CD4-positive, alpha-beta memory T cell (primary cell): ENCODE measurements at places on chromosomes 5 and 9. TPM values are rescaled to one million over a fixed set of nuclear protein-coding genes. Genes with fewer than 3 reads are reported as not detected.
A peak's percentile ranks its signal among the peaks of the same experiment; 100 is the strongest.

DNA sequence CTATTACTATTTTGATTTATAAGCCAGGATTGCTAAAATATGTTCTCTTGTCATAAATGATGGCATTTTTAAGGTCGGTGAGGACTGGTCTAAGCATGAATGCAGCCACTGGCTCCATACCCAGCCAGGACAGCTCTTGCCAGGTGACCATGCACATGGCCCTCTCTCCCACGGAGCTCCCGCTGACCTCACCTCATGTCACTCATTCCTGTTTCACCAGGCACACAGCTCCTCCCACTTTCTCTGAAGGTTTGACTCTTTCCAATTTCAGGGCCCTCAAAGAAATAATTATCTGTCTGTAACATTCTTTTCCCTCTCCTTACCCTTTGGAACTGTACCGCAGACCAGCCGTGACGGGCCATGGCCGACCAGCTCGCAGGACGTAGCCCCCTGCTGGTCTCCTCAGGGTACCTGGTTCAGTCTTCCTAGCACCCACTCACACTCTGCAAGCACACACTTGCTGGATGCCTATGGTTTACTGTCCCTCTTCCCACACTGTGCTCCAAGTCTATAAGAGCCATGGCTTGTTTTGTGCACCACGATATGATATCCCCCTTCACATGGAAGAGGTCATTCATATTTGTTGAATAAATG lies 72.5 kb downstream of the LIFR start:
- H3K4me1 ChIP-seq = no peaks in the 10 kb centered on the region
- no peaks in the 10 kb centered on the region for H3K27me3 ChIP-seq
- no peaks in the 10 kb centered on the region for H3K36me3 ChIP-seq
- no peak overlapping the region for H3K27ac ChIP-seq
- no peak overlapping the region for H3K4me3 ChIP-seq

GRCh38 chr9:129386812-129387177 lies 208.7 kb upstream of the IER5L start:
- no peaks in the 10 kb centered on the region for H3K36me3 ChIP-seq
- no peak overlapping the region for H3K4me3 ChIP-seq
- H3K27ac ChIP-seq = no peak overlapping the region
- no peak for DNase-seq
- H3K4me1 ChIP-seq = peaks cover 11% of the 10 kb centered on the region

GRCh38 chr9:115946530-115946929 lies 207.1 kb upstream of the PAPPA start:
- H3K27ac ChIP-seq = no peak overlapping the region
- no peak for DNase-seq
- H3K36me3 ChIP-seq = no peaks in the 10 kb centered on the region
- no peaks in the 10 kb centered on the region for H3K4me1 ChIP-seq
- H3K27me3 ChIP-seq = no peaks in the 10 kb centered on the region

- H3K27ac ChIP-seq = no peak overlapping the region
Observed at GRCh38 chr5:66647146-66647856, 51.1 kb downstream of the MAST4 start.

DNA sequence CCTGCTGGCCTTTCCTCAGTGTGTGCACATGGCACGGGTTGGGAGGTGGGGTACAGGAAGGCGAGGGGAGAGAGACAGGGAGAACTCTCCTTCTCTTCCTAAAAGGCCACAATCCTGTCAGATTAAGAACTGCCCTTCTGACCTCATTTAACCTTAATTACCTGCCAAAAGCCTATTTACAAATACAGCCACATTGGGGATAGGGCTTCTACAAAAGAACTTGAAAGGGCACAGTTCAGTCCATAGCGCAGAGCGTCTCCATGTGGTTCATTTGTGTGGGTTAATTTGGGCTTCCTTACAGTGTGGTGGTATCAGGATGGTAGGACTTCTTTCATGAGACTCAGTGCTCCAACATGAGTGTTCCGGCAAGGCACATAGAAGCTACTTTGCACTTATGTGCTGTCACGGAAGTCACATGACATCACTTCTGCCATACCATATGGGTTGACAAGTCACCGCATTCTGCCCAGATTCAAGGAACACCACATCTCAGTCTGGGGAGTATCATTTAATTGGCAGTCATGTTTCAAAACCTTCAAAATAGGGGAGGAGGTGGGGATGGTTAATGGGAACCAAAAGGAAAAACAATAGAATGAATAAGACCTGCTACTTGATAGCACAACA lies 46.8 kb downstream of the NLN start:
- H3K4me3 ChIP-seq = no peak overlapping the region

DNA sequence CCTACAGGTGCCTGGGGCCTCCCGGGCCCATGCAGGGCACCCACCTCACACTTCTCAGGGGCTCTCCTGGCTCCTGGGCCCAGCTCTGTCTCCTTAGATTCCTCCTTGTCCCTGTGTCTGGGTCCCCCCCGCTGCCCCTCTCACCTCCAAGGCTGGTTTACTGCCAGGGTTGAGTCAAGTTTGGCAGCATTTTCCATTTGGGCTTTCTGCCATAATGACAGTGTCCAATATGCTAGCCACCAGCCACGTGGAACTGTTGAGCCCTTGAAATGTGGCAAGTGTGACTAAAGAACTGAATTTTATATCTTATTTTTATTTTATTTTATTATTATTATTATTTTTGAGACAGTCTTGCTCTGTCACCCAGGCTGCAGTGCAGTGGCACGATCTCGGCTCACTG lies 1.9 kb downstream of the TTC16 start:
- no peak overlapping the region for H3K27ac ChIP-seq
- peaks cover 39% of the 10 kb centered on the region for H3K4me1 ChIP-seq
- H3K4me3 ChIP-seq = no peak overlapping the region
- no peaks in the 10 kb centered on the region for H3K36me3 ChIP-seq

- H3K27ac ChIP-seq = no peak overlapping the region
- no peaks in the 10 kb centered on the region for H3K27me3 ChIP-seq
- peaks cover 72% of the 10 kb centered on the region for H3K36me3 ChIP-seq
Observed at GRCh38 chr5:96752341-96753016, 55.3 kb downstream of the ERAP1 start.

DNA sequence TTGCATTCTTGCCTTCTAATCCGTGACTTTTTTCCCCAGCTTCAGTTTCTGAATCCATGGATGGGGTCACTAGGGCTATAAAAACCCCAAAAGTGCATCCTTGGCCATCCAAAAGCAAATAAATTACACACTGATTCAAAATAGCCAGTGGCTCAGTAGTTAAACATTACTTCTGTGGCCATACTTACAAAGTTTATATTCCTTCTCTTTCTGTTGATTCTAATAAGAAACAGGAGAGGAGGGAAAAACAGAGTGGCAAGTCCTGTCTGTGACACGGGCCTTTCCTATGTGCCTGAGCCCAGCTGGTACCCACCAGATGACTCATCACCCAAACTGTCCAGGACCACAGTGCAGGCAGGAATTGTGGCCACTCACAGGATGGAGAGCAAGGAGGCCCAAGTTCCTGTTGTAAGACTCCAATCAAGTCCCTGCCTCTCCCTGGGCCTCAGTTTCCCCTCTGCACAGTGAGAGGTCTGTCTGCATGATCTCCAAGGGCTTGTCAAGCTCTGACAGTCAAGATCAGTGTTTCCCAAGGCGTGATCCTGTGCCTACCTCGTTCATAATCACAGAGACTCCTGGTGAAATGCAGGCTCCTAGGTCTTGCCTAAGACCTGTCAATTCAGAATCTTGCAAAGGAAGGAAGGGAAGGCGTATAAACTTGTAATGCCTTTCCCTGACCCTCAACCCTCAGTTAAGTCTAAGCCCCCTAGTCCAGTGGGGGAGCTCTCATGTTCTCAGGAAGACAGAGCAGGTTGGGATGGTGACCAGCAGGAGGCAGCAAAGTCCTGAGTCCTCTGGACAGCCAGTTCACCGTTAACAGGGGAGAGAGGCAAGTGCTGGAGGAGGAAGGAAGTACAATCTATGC lies 29.5 kb downstream of the TNIP1 start:
- peaks cover 88% of the 10 kb centered on the region for H3K36me3 ChIP-seq
- no peaks in the 10 kb centered on the region for H3K27me3 ChIP-seq
- no peak overlapping the region for H3K4me3 ChIP-seq
- DNase-seq = peak; percentile 64

DNA sequence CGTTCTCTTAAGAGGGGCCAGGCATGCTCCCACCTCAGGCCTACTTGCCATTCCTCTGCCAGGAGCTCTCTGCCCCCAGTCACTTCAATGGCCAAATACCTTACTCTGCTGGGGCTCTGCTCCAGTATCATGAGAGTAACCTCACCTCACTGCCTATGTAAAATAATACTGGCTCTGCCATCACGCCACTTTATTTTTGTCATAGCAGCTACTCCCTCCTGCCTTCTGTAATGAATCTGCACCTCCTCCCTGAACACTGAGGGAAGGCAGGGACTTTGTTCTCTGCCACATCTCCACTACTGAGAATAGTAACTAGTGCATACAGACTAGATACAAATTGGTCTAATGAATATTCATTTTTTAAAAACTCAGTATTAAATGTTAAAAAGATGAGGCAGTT lies 33.8 kb downstream of the MACROH2A1 start:
- H3K4me3 ChIP-seq = no peak overlapping the region
- H3K4me1 ChIP-seq = no peaks in the 10 kb centered on the region
- H3K36me3 ChIP-seq = peaks cover 40% of the 10 kb centered on the region
- no peaks in the 10 kb centered on the region for H3K27me3 ChIP-seq

GRCh38 chr5:174741352-174741751 lies 17.0 kb downstream of the MSX2 start:
- peaks cover under 1% of the 10 kb centered on the region for H3K27me3 ChIP-seq
- DNase-seq = no peak
- no peak overlapping the region for H3K4me3 ChIP-seq
- no peaks in the 10 kb centered on the region for H3K4me1 ChIP-seq
- H3K36me3 ChIP-seq = no peaks in the 10 kb centered on the region

GRCh38 chr5:43309637-43310036 lies 3.6 kb downstream of the HMGCS1 start:
- no peak for DNase-seq
- no peak overlapping the region for H3K27ac ChIP-seq
- H3K36me3 ChIP-seq = no peaks in the 10 kb centered on the region
- H3K4me1 ChIP-seq = peaks cover 25% of the 10 kb centered on the region
- H3K4me3 ChIP-seq = no peak overlapping the region

DNA sequence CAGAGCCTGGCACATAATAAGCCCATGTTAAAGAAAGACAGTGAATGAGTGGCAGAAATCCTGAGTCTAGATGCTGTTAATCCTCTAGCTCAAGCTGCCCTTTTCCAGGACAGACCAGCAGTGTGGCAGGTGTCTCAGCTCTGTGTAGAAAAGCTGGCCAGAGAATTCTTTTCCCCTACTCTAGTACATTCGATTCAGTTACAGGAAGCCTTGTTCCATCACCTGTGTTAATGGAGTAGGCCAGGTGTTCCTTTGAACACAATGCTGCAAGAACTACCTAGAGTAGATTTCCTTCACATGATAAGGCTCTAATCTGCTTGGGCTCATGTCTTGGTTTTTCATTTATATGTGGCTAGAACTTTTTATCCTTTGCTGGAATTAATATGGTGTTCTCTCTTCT lies 52.5 kb downstream of the NUP214 start:
- peaks cover 58% of the 10 kb centered on the region for H3K36me3 ChIP-seq
- no peaks in the 10 kb centered on the region for H3K27me3 ChIP-seq
- no peak overlapping the region for H3K4me3 ChIP-seq
- DNase-seq = no peak

DNA sequence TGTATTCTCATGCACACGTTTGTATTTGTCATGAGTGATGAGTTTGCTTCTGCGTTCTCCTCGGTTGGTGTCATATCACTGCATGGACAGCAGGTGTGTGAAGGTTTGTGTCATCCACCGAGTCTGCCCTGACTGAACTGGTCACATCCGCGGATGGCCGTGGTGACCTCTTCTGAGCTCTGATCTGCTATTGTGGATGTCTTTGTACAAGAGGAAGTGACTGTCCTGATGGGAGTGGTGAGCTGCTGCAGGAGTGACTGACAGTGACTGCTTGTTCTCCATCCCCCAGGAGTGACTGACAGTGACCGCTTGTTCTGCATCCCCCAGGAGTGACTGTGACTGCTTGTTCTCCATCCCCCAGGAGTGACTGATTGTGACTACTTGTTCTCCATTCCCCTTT lies 69.9 kb downstream of the EHMT1 start:
- H3K4me1 ChIP-seq = peaks cover 25% of the 10 kb centered on the region
- no peak for DNase-seq
- H3K27me3 ChIP-seq = no peaks in the 10 kb centered on the region
- no peak overlapping the region for H3K27ac ChIP-seq
- no peak overlapping the region for H3K4me3 ChIP-seq

DNA sequence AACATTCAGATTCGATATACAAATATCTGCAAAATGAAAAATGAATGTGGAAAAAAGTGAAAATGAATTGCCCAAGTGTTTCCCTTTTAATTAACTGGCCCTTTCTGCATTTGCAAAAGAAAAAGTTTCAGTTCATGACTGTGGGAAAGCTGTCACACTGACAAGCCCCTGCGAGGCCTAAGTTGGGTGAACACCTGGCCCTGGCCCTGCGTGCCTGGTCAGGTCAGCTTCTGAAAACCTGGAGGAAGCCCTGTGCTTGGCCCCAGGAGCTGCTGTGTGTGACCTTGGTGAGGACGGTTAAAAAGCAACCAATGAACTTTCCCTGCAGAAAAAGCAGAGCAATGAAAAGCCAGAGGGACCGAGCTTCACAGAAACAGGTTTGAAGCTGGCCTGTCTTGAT lies 41.0 kb upstream of the SHC3 start:
- no peak overlapping the region for H3K4me3 ChIP-seq

DNA sequence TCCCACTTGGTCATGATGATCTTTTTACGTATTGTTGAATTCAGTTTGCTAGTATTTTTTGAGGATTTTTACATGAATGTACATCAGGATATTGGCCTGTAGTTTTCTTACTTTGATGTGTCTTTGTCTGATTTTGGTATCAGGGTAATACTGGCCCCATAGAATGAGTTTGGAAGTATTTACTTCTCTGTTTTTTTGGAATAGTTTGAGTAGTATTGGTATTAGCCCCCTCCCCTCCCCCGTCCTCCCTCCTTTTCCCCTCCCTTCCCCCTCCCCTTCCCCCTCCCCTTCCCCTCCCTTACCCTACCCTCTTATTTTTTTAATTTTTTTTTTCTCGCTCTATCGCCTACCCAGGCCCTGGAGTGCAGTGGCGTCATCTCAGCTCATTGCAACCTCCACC lies 10.3 kb downstream of the CDK7 start:
- H3K27me3 ChIP-seq = no peaks in the 10 kb centered on the region
- no peaks in the 10 kb centered on the region for H3K36me3 ChIP-seq
- no peak overlapping the region for H3K4me3 ChIP-seq
- H3K27ac ChIP-seq = no peak overlapping the region
- DNase-seq = no peak
- peaks cover 7% of the 10 kb centered on the region for H3K4me1 ChIP-seq

DNA sequence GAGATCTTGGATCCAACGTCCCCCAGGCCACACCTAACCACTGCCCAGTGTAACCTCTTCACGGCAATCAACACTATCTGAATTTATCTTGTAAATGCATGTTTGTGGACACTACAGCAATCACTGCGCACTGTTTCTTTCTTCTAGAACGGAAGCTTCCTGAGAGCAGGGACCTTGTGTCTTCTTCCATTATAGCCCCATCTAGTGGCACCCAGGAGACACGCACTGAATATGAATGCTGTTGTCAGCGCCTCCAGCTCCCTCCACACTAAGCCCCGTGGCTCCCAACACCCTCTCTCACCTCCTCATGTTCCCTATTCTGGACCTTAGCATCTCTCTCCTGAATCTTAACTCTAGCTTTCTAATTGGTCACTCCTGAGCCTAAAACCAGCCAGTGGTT lies 72.7 kb downstream of the SMIM23 start:
- peaks cover 9% of the 10 kb centered on the region for H3K36me3 ChIP-seq
- H3K4me1 ChIP-seq = no peaks in the 10 kb centered on the region
- H3K4me3 ChIP-seq = no peak overlapping the region
- no peaks in the 10 kb centered on the region for H3K27me3 ChIP-seq
- no peak overlapping the region for H3K27ac ChIP-seq

The RIMOC1 gene
- total RNA-seq = 33.1 TPM

The SV2C gene
- total RNA-seq = not detected

The MLANA gene
- total RNA-seq = not detected

The AUH gene
- 23.6 TPM for total RNA-seq

The IL4 gene
- not detected for total RNA-seq

The TAF11L5 gene
- not detected for total RNA-seq
